Activated naive CD8-positive, alpha-beta T cell treated with anti-CD3 and anti-CD28 coated beads, Interleukin-2, amount 50 U/mL, for 16 hours (primary cell): ENCODE measurements at places on chromosomes 7 and 10.

GRCh38 chr10:97782455-97783228 lies 10.8 kb upstream of the SFRP5 start:
- DNase-seq: no peak

DNA sequence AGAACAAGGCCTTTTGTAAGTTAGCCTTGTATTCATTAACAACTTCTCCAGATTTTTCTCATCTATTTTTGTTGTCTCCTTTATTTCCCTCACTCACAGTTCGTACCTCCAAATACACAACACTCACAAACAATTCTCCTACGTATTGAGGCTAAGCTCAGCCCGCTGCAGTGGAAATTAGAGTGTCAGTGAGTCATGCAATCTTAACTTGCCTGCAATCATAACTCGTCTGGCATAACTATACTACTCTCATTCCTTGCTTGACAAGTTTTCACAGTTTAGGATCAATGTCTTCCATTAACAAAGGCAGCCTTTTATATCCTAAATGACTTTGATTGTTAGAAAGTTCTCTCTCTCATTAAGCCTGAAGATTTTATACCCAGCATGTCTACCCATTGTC lies 23.8 kb downstream of the TMEM196 start:
- no peak for DNase-seq

DNA sequence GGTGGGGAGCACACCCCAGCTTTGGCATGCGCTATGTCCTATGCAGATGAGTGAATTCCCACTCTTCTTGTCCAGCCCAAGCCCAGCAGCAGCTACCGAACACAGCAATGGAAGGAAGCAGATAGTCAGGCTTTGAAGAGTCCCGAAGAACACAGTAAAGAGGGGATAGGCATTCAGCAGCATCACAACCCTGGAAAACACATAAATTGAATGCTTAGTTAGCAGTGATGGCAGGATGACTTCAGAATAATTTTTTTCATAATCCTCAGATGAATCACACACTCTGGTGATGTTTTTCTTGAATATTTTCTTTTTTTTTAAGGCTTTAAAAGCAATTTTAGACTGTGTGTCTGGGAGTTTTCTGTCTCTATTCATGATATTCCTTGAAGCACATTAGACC lies 95.8 kb downstream of the CFAP58 start:
- no peak for DNase-seq

GRCh38 chr7:119733127-119733879 lies 539.7 kb upstream of the KCND2 start:
- DNase-seq: no peak

GRCh38 chr7:142838461-142839213 lies 16.2 kb upstream of the EPHB6 start:
- no peak for DNase-seq

DNA sequence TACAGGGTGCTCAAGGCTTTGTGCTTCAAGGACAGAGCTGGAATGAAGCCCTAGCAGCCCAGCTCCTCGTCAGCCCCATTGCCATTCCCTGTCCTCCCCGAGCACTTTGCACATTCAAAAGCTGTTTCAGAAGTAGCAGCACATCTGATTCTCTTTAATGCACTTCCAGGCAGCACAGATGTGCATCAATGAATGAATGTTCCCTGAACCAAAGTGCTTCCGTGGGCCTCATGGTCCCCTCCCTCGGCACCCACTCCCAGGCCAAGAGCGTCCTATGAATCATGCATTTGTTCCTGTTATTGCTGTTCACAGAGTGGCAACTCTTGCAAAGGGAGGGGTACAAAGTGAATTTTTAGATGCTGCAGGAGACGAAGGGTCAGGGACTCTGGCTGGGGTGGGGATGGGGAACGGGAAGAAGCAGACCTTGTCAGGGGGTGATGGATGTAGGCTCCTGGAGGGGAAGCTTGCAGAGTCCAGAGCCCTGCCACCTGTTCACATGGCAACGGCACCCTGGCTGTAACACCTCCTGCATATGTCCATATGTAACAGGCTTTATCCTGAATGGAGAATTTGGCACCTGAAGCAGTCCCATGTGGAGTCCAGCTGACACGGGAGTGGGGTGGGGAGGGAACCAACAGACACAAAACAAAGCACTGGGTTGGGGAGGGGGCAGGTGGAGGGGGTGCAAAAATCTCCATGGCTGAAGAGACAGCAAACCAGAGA lies 62.2 kb upstream of the BAIAP2L1 start:
- DNase-seq: no peak

DNA sequence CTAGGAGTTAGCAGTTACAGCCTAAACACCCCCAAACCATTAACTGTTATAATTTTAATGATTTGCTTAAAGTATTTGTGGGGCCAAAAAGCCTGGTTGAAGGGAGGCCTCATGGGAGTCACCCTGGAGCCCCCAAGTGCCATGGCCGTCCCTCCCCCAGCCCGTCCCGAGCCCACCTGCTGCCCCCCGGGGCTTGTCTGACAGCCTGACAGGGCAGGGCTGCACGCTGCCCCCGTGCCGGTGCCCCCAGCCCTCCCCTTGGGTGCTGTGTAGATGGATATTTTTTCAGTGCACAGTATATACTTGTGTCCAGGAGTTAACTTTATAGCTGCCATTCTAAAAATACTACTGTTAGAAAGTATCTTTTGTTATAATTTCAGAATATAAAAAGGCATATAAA lies 108.4 kb downstream of the CYTH3 start:
- no peak for DNase-seq

- no peak for DNase-seq
Observed at GRCh38 chr7:49695971-49696370, 77.5 kb upstream of the VWC2 start.

GRCh38 chr10:121836171-121836570 lies 91.7 kb downstream of the ATE1 start:
- no peak for DNase-seq

- DNase-seq: no peak
Observed at GRCh38 chr10:128306966-128307365, 180.7 kb upstream of the MKI67 start.

GRCh38 chr10:51273574-51273973 lies 199.3 kb downstream of the PRKG1 start:
- DNase-seq: no peak

DNA sequence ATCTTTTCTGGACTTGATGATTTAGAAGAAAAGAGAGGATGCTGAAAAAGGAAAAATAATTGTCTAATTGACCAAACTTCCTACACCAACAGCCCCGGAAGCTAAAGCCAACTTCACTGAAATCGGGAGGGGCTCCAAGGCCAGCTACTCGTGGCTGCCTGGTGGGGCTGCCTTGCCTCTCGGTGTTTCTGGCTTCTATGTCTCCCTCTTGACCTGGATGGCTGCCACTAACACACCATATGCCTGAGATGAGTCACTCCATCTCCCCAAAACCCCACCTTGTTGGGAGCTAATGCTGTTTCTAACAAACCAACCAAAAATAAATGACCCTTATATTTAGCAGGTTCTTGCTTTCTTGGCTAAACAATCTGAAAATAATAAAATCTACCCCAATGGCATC lies 87.6 kb upstream of the AFAP1L2 start:
- DNase-seq: no peak

DNA sequence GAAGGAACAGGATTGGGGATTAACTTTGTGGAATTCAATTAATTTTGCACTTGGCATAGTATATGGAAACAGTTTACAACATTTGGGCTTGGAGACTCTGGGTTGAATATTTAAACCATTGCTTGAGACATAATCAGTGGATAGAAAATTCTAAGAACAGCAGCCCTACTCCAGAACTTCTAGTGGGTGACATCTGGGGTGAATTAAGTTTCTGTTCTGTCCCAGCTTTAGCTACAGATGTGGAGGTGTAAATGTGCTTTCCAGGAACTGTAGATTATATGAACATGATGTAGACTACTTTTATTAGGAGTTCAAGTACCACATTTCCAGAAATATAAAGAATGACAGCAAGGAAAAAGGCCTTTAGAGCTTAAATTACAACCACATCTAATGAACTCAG lies 51.9 kb upstream of the SKAP2 start:
- DNase-seq: no peak

DNA sequence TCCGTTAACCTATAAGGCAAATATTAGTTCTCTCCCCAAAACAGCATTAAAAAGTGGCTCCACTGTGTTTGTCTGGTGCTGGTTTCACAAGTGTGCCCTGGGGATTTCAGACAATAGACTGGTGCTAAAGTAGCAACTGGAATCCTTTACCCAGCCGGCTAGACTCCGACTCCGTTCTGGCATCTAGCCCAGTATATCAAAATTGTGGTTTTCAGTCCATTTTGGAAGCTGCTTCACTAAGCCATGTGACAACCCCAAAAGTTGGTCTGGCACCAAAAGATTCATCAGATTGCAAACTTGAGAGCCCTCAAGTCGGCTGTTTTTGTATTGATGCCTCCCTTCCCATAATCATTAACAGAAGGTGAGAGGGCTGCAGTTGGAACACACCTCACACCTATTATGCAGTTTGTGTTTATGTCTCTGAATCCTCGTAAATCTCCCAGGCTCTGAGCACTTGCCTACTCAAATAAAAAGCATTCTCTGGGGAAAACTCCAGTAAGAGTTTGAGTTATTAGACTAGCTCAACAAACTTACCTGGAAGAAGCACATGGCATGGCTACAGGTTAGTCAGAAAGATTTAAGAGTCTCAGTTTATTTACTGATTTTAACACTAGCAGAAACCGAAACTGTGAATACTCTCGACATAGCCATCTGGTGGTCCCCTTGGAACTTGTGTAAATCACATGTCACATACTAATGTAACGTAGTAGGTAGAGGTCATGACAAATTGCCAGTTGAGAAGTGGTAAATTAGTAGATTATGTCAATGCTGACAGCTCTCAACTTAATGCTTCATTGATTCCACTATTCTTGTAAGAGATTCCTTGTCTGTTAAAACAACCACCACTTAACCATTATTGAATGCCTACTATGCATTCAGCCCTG lies 14.8 kb upstream of the WNT16 start:
- no peak for DNase-seq

DNA sequence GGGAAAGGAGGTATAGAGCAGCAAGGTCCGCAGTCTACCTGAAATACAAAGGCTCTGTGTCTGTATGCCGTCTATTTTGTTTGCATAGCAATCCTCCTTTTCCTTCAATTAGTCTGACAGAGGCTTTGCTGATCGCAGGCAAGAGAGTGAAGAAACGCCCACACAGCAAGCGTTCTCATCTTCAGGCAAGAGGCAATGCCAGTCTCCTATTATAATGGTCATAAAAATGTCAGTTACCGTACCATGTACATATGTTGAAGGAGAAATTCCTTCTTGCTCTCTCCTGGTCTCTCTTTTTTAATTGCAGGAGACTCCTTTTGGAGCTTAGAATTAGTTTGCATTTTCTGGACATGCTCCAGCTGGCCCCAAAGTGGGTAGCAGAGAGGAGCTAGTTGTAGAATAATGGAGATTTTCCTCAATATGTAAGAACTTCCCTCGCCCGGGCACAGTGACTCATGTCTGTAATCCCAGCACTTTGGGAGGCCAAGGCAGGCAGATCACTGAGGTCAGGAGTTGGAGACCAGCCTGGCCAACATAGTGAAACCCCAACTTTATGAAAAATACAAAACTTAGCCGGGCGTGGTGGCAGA lies 139.5 kb downstream of the PFKFB3 start:
- no peak for DNase-seq

DNA sequence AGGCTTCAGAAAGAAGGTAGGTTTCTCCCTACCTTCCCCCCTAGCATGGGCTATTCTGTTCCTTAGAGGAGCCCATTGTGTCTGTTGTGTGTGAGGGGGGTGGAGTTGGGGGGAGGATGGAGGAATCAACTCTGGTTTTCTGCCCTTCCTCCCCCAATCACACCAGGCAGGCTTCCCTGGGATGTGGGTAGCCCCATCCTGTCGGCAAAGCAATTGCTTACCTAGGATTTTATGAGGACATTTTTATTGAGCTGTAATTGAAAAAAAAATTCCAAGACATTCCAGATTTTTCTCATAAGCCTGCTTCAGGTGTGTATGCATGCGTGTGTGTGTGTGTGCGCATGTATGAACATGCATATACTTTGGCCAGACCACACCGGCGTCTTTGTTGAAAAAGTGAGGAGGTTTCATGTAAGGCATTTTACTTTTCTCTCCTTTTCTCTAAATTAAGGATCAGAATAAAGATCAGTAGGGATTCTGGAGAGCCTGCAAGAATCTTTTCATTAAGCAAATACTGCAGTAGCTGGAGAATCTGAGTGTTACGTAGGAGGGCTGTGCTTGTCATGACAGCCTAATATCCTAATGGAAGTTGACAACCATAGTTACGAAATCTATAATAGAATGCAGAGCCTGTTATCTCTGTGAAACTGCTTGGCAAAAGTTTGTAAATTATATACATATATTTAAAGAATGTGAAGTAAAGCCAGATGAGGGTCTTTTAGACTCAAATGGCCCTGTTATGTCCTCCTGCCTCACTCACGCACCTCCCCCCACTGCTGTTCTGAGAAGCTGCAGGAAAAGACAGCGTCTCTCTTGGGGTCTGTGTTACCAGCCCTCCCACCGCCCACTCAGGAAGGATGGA lies 27.3 kb upstream of the SAMD8 start:
- no peak for DNase-seq

GRCh38 chr7:145123502-145123901 lies 287.6 kb upstream of the TPK1 start:
- DNase-seq: no peak

GRCh38 chr7:134287916-134288659 lies 28.6 kb downstream of the SLC35B4 start:
- no peak for DNase-seq

DNA sequence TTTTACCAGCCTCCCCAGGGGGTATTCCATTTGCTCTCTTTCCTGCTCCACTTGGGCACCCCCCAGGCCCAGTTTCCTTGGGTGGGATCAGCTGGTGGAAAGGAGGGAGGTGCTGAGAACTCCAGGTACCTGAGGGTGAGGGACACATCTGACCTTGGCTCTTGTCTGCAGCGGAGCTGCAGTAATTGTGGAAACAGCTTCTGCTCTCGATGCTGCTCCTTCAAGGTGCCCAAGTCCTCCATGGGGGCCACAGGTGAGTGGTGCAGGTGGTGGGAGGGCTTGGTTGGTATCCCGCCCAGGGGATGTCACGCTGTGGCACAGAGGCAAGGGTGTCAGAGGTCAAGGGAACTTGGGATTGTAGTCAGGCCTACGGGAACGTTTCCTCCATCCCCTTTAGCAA lies 14.3 kb downstream of the SFRP5 start:
- DNase-seq: no peak

GRCh38 chr7:19491821-19492452 lies 216.9 kb downstream of the POLR1F start:
- DNase-seq: no peak

DNA sequence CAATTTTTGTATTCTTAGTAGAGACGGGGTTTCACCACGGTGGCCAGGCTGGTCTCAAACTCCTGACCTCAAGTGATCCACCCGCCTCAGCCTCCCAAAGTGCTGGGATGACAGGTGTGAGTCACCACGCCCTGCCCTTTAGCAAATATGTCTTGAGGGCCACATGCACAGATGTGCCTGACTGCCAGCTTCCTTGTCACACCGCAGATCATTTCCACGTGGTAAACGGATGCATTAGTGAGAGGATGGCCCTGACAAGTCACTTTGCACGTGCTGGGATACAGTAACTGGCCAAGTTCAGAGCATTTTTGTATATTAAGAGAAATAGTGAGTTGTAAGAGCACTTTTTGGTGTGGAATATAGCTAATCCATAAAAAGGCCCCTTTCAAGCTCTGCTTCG lies 44.3 kb upstream of the FAM180A start:
- DNase-seq: no peak
